Activated CD8-positive, alpha-beta memory T cell treated with anti-CD3 and anti-CD28 coated beads for 4 hours (primary cell): ENCODE measurements at places on chromosomes 6 and 20.

DNA sequence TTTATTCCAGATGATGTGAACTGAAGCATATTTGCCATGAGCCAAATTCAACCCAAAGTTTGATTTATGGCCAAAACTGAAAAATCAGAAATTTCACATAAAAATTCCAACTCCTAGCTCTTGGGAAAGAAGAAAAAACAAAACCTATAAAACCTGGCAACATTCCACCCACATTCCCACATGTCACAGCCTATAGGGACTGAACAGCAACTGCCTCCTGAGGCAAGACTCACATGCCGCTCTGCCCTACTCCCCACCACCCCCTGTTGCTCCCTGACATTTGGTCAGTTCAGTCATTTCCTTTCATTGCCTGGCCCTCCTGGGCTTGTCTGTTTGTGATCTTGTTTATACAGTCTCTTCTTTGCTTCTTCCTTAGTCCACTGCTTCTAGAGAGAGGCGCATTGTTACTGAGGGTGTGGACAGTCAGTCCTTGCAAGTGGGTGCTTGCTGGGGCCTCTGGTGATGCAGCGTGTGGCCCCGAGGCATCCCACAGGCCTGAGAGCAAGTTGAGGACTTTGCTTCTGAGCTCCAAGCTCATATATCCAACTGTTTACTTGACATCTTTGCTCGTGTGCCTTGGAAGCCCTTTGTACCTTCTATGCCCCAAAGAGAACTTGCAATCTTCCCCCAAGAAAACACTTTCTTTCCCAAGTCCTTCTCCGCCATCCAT, 31.4 kb downstream of the NFATC2 start:
- no peak for DNase-seq

DNA sequence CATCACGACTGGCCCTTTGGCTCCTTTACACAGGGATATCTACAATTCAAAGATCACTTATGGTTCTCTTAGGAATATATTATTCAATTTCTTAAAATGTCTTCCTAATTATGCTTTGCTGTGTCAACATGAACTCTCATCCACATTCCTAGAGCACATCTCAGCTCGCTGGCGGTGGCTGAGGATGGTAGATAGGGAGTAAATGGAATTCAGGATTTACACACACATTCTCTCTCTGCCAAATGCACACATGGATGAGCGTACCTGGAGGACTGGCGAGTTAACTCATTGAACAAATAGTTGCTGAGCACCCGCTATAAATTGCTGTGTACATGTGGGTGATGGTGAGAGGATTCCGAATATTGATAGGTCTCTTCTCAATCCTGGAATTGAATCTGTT, 4.8 kb upstream of the MRPS10 start:
- DNase-seq, result no peak

GRCh38 chr6:73004861-73005260, 220.4 kb downstream of the KHDC1L start:
- DNase-seq, result no peak

GRCh38 chr6:26525838-26526237, 12.3 kb upstream of the HMGN4 start:
- DNase-seq, result no peak

DNA sequence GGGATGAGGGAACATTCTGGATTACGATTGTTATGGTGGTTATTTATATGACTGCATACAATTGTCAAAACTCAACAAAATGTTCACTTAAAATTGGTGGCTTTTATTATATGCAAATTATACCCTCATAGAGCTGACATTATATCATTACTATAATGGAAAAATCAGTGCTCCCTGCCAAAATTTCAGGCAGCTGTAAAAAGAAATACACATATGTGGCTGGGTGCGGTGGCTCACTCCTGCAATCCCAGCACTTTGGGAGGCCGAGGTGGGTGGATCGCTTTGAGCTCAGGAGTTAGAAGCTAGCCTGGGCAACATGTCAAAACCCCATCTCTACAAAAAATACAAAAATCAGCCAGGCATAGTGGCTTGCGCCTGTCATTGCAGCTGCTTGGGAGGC, 75.8 kb upstream of the SULF2 start:
- DNase-seq, result no peak

DNA sequence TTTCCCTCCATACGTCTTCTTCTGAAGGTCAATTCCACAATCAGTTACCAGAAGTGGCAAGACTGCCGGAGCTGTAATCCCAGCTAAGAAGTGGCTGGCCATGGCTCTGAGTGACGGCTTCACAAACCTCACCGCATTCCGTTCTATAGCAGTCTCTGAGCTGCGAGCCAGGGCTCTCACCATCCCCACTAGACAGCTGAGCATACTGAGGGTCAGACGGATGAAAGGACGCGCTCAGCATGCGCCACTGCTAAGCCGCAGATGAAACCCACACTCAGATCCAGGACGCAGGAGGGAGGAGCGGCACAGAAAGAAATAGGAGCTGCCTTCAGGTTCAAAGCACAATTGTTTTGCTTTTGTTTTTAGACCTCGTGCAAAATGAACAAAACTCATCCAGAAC, 97.9 kb downstream of the ANKRD60 start:
- DNase-seq, result no peak

GRCh38 chr6:9139746-9140145, 704.4 kb upstream of the SLC35B3 start:
- DNase-seq, result no peak

DNA sequence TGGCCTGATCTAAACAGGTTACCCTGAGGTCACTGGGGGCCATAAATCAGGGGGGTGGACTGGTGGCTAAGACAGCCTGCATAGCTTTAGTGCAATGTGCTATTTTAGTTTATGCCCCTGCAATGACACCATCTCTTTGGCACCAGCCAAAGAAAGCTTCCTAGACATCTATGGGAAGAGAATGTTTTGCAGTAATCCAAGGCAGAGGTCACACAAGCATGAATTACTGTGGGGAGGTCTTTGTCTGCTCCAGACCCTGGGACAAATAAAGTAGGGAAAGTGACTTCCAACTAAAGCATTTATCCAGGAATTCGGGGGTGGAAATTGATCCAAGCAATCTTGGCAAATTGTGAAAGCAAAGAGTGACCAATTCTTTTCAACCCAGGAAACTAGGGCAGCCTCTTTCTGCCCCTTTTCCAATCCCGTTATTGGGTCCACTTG, 5.3 kb downstream of the RIPOR2 start:
- DNase-seq, result no peak

DNA sequence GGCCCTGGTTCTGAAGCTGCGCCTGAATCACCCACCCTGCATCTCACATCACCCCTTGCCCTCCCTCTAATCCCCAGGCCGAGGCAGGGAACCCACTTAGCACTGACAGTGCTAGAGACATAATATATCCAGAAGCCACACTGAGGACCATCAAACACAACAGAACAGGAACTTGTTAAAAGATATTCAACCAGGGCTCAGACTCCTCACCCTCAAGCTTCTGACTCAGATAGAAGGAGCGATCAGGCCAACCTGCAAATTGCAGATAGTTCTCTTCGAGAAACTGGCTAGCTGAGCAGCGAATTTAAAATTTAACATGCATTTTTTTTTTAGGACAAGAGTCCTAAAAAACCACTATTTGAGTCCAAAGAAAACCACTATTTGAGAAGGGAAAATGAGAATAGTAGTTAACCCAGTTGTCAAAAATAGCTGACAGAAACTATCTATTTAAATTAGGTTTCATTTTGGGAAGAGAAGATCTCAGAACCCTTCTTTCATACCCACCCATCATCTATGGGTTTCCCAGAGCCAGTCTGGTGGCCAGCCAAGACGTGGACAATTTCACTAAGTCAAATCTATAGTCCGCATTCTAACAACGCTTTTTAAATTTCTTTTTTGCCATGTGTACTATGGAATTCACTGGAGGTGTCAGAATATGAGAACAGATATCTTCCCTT, 95.6 kb downstream of the OPRM1 start:
- DNase-seq, result no peak

DNA sequence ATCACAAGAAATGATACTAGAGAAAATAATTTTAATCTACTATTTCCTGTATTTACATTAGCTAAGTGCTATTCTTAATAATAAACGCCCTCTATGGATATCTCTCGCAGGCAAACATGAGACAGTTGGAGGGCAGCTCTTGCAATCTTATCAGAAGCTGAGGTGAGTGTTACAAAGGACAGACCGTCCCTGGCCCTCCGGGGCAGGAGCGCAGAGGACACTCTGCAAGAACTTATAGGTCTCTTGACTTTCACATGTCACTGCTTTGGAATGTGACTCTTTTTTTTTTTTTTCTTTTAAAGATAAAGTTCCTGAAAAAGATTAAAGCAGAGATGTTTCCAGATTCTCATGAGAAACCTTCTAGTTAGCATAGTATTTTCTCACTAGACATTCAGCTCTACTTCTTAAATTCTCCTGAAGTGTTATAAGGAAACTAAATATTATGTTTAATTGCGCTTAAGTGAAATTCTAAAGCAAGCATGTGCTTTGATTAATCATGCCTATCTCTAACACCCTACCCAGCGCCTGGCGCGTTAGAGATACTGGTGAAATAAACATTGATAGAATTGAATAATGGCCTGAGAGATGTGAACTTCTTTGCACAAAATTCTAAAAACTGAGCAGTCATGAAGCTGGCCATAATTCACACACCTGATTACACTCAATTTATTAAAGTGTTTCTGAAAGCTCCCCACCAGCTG, 57.4 kb downstream of the SYTL3 start:
- no peak for DNase-seq

DNA sequence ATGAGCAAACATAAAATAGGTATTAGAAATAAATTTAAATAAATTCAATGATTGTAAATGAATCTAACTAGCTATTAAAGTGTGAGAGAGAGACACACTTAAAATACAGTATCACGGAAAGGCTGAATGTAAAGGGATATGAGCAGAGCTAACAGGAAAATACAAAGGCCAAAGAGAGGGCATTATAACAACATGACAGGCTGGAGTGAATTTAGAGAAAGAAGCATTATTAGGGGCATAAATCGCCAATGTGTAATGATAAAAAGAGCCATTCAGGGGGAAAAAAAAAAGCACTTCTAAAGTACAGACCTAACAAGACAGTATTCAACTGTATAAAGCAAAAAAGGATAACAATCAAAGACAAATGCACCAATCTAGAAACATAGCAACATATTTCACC, 28.1 kb downstream of the DACT2 start:
- DNase-seq, result no peak

DNA sequence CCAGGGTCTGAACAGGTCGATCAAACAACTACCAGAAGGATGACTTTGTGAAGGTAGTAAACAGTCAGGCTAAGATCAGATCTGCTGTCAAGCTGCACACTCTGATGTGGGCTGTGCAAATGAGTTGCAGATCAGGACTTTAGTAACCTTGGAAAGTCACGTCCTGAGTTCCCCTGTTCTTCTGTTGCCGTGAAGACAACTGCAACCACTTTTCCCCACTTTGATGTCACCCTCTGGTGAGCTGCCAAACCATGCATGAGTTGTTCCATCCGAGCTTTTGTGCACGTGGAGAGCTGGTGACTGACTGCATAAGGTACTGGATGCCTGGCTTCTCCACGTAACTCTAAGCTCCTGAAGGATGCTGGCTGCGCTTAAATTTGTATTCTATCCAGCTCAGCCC, 111.0 kb downstream of the CD83 start:
- no peak for DNase-seq

DNA sequence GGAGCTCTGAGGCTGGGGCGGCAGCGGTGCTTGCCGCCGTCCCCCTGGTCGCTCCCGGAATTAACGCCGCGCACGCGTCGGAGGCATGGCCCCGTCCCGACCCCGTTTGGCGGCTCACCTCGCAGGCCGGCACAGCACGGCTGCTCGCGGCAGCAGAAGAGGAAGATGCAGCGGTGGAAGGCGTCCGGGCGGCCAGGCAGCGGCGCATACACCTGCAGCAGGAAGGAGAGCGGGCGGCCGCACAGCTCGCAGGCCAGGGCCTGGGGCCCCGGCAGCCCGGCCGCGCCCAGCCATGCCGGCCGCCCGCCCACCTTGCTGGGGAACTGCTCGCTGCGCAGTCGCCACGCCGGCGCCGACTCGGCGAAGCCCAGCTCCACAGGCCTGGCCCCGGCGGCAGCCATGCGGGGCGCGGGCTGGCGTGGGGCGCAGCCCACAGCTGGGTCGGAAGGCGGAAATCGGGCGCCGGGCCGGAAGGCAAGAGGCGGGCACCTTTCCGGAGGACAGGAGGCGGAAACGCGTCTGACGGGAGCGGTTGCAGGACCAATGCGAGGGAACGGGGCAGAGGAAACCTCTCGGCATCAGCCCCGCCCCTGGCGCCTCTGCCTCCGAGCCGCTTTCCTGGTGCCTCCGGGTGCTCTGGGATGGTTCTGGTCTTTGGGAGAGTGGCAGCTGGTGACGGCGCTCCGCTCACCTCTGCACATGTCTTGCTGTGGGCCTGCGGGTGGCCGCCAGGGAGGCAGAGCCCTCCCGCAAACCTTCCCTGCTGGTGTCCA, at the start of gene PDCD2:
TSS of gene PDCD2 (minus strand) at position 457 of the 773 bp plus-strand sequence. CDS start at position 401, 56 bp downstream.
- DNase-seq, result peak; percentile 85

DNA sequence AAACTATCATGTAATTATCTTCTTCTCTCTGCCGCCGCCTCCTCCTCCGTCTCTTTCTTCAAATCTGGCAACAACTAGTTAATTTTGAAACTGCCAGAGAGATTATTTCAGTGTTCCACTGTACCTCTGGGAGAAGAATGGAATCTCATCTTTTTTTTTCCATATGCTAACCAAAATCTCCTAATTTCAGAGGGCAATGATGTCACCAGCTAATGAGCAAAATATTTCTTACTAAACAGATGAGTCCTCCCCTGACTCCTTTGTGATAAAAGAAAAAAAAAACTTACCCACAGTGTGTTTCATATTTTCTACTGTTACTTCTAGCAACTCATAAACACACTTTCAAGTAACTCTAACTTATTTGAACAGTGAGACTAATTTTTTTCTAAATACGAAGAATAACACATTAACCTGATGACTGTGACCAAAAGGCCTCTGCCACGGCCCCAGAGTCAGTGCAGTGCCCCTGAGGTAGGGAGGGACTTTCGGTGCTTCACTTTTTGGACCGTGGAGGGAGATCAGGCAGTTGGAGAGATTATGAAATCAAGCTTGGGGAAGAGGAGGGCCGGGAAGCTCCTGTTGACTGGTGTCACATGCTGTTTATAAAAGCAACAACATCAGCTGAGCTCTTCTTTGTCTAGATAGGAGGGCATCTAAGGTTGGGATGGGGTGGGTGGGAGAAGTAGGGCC, 159.6 kb downstream of the SASH1 start:
- no peak for DNase-seq

DNA sequence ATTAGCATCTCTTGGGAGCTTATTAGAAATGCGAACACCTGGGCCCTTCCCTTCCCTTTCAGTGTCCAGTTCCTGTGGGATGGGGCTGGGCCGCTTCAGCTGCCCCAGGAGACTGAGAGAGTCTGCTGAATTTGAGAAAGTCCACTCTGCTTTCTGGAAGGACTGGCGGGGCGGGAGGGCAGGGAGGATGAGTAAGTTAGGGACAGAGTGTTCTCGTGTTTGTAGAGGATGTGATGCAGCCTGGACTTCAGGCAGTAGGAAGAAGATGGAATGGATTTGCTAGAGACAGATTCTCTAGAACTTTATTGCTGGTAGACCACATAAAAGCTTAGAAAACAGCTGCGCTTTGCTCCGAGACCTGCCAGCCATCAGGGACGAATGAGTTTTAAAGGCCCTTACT, 1.1 kb upstream of the TULP4 start:
- DNase-seq, result no peak

GRCh38 chr6:142794424-142794823, 150.6 kb downstream of the HIVEP2 start:
- DNase-seq, result no peak

- DNase-seq, result no peak
These were observed 60.9 kb downstream of the IRF4 start for GRCh38 chr6:452301-453067.
